ENCODE measurements at places on chromosomes 6 and 20. TPM values are rescaled to one million over a fixed set of nuclear protein-coding genes. Genes with fewer than 3 reads are reported as not detected.

Gene CDSN
- polyA plus RNA-seq: not detected

Gene TTBK1
- polyA plus RNA-seq: 0.41 TPM

Gene HINT3
- polyA plus RNA-seq: 28.0 TPM

Gene KIF25
- not detected for polyA plus RNA-seq

Gene GNMT
- polyA plus RNA-seq: 0.45 TPM

Gene AK9
- 4.1 TPM for polyA plus RNA-seq

Gene LY6G6C
- 1.2 TPM for polyA plus RNA-seq

Gene GNRH2
- not detected for polyA plus RNA-seq

Gene MEA1
- polyA plus RNA-seq: 59.1 TPM

Gene REV3L
- 8.9 TPM for polyA plus RNA-seq

Gene RSPH9
- 0.25 TPM for polyA plus RNA-seq

Gene CFAP61
- 0.15 TPM for polyA plus RNA-seq

Gene DUSP15
- not detected for polyA plus RNA-seq

Gene RBBP8NL
- 4.2 TPM for polyA plus RNA-seq

Gene SIGLEC1
- 6.9 TPM for polyA plus RNA-seq

Gene NFATC2
- polyA plus RNA-seq: 5.4 TPM

Gene DAAM2
- 8.3 TPM for polyA plus RNA-seq

Gene HACE1
- 3.0 TPM for polyA plus RNA-seq

Gene FAXC
- 1.4 TPM for polyA plus RNA-seq

Gene ANKRD66
- polyA plus RNA-seq: not detected

Gene TAAR9
- polyA plus RNA-seq: not detected

Gene BANF2
- polyA plus RNA-seq: not detected

Gene NRN1
- 4.2 TPM for polyA plus RNA-seq

Gene GTSF1L
- not detected for polyA plus RNA-seq

Gene RAB32
- 61.3 TPM for polyA plus RNA-seq

Gene SYNE1
- polyA plus RNA-seq: 12.0 TPM

Gene DNAAF9
- polyA plus RNA-seq: 1.2 TPM

Gene CGA
- not detected for polyA plus RNA-seq

Gene NTSR1
- 0.60 TPM for polyA plus RNA-seq

Gene OLIG3
- not detected for polyA plus RNA-seq

Gene KHDRBS2
- 0.69 TPM for polyA plus RNA-seq

Data from sigmoid colon (tissue), 7 donors.